ENCODE measurements at places on chromosomes 12 and 14. TPM values are rescaled to one million over a fixed set of nuclear protein-coding genes. Genes with fewer than 3 reads are reported as not detected.

SLC7A8 gene
- 4.1 TPM for total RNA-seq

SYT1 gene
- total RNA-seq: not detected

FZD10 gene
- total RNA-seq: not detected

PLA2G1B gene
- not detected for total RNA-seq

LPAR5 gene
- 10.2 TPM for total RNA-seq

GLT1D1 gene
- total RNA-seq: not detected

TDP1 gene
- 58.9 TPM for total RNA-seq

RASAL1 gene
- 1.4 TPM for total RNA-seq

FOXG1 gene
- not detected for total RNA-seq

ITGA5 gene
- 162 TPM for total RNA-seq

FRMD6 gene
- total RNA-seq: 0.81 TPM

ASCL1 gene
- not detected for total RNA-seq

PLEKHA5 gene
- 15.6 TPM for total RNA-seq

GPR84 gene
- not detected for total RNA-seq

BRAP gene
- 27.5 TPM for total RNA-seq
